Activated CD4-positive, alpha-beta T cell treated with anti-CD3 and anti-CD28 coated beads, Interleukin-2, Interleukin-6, amounts not matched to agents 100 ng/mL and 50 ng/mL, durations not matched to agents 16 hours and 8 hours (primary cell): ENCODE measurements at places on chromosomes 5 and 9.

GRCh38 chr5:142095035-142095434 lies 13.5 kb upstream of the NDFIP1 start:
- peak; percentile 57 for DNase-seq

DNA sequence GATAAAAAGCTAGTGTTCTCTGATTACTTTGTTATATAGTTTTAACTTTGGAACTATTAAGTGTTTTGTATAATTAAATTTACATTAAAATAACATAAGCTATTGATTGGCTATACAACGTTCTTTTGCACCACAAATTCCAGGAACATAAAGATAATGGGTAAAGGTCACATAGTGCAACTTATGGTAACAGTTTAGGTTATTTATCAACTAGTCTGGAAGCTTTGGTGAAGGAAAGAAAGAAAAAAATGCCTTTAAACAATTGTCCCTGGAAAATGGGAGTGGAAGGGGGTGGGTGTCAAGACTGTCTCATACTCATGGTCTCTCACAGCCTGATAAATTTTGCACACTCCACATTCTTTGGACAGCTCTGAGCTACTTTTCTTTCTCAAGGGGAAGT lies 17.1 kb upstream of the SPARC start:
- no peak for DNase-seq

DNA sequence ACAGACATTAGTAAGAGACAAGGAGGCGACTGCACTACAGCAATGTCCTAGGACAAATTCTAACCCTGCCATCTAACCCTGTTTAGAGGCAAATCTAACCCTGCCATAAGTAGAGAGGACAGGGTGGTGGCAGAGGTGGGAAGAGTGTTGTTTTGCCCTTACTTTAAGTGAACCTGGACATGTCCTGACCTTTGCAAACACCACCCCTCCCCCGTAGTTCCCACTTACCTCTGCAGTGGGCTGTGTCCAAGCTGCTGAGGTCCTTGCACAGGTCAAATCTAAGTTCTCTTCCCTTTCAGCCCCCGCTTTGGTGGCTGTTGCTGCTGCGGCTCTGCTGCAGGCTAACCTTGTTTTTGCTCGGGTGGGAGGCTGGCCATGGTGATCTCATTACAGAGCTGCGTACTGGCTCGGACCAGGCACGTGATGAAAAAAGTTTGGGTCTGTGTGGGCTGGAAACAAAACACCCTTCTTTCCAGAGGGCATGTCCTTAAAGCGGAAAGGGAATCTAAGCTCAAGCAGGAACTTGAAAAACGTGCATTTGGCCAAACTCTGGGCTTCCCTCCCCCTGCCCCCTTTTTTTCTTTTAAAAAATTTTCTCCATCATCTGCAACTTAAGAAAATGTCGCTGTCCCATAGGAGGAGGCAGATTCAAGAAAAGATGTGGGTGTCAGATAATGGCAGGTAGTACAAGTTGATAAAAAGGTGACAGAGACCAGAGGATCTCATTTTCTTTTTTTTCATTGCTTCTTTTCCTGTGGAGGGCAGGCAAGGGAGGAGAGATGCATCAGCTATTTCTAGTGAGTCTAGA lies at the start of gene FAXDC2:
TSS of gene FAXDC2 (minus strand) at position 349 of the 808 bp plus-strand sequence. CDS start 12,425 bp downstream, outside the sequence.
- DNase-seq, result no peak

DNA sequence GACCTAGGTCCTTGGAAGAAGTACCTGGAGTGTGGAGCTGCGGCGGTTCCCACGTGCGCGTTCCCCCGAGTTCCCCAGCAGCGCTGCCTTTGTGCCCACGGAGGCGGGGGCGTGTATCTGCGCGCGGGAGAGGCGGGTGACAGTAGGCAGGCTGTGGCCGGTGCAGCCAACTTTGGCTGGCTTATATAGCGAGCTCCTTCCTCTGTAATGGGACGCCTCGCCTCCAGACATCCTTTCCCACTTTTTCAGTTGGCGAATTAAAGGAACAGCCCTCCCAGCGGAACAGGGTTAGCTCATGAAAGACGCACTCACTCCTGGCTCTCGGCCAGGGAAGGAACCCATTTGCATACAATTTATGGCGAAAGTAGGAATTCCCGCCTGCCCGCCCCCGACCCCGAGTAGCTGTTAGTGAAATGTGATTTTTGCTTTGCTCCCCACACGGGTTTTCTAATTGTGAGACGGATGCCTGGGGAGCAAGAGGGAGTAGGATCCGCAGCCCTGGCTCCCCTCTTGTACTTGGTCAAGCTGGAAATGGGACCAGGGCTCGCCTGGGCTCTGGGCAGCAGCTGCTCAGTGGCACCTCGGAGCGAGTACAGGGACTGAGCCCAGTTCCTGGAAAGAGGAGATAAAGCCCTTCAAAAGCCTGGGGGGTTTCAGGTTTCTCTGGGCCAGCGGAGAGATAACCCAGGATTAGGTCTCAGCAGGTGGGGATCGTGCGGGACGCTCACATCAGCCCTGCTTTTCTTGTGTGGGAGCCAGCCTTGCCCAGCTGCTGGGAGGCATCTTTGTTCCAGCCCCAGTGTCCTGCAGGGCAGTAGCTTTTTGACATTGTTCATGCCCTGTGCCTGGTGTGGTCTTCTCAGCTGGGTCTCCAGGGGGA lies at the start of gene TNC:
TSS of gene TNC (minus strand) at position 159 of the 880 bp plus-strand sequence. CDS start 27,139 bp downstream, outside the sequence.
- DNase-seq, result no peak

- DNase-seq, result no peak
These were observed 96.1 kb downstream of the PDE8B start for GRCh38 chr5:77306531-77306930.

DNA sequence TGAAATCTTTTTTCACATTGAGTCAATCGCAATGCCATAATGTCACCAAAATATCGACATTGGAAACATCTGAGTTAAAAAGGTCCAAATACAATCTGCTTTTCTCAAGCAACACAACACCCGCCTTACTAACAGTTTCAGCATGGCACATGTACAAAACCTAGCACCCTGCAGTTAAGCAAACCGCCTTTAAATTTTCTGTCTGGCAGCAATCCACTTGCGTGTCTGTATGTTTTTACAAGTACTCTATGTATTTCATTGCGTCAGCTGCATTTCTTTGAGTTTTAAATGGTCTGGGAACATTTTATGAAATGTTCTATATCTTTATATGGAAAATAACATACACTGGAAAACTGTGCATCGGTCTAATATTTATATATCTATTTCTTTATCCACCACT lies 134.6 kb downstream of the DENND1A start:
- no peak for DNase-seq

GRCh38 chr5:93929131-93929530 lies 187.7 kb upstream of the POU5F2 start:
- DNase-seq, result no peak

GRCh38 chr9:114869845-114870244 lies 60.5 kb downstream of the TNFSF8 start:
- no peak for DNase-seq

GRCh38 chr9:75893106-75893505 lies 2.6 kb downstream of the PCSK5 start:
- no peak for DNase-seq

- DNase-seq, result no peak
These were observed 75.4 kb upstream of the SELENOP start for GRCh38 chr5:42887097-42887496.

DNA sequence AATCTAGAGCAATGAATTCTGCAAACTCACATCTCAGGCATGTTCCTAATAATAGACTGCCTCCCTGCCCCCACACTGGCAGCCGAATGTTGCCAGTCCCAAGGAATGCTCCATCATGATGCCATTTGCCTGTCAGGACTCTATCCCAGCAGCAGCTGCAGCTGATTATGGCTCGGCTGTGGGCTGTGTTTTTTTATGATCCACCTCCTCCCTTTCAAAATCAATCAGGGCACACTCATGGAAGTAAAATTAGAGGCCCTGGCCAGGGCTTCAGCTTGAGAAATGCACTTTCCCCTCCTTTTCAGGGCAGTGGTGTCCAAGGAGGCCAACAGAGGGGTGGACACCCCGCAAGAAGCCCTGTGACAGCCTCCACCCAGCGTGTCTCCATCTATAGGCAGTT lies 176.7 kb upstream of the S1PR3 start:
- no peak for DNase-seq

GRCh38 chr5:143682929-143683386 lies 129.0 kb upstream of the HMHB1 start:
- no peak for DNase-seq

GRCh38 chr5:52947851-52948250 lies 41.3 kb upstream of the ITGA2 start:
- no peak for DNase-seq

DNA sequence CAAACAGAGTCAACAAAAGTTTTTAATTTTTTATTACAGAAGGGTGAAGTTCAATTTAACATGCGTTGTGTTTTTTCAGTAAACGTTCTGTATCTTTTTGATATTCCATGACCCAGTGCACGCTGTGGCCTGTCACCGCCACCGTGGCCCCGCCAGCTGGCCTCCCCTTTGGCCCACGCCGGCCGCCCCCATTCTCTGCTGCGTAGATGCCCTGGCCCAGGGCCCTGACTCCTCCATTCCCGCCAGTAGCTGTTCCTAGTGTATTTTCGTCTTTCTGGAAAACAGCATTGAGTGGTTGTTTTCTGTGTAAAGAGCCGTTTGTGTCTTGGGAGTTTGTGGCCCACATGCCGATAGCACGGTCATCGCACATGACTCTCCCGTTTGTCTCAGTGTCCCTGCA lies 6.1 kb downstream of the RNU6ATAC start:
- no peak for DNase-seq

GRCh38 chr5:79694652-79695051 lies 5.0 kb downstream of the CMYA5 start:
- DNase-seq, result no peak

GRCh38 chr5:150057996-150058395 lies 28.4 kb downstream of the CSF1R start:
- no peak for DNase-seq

DNA sequence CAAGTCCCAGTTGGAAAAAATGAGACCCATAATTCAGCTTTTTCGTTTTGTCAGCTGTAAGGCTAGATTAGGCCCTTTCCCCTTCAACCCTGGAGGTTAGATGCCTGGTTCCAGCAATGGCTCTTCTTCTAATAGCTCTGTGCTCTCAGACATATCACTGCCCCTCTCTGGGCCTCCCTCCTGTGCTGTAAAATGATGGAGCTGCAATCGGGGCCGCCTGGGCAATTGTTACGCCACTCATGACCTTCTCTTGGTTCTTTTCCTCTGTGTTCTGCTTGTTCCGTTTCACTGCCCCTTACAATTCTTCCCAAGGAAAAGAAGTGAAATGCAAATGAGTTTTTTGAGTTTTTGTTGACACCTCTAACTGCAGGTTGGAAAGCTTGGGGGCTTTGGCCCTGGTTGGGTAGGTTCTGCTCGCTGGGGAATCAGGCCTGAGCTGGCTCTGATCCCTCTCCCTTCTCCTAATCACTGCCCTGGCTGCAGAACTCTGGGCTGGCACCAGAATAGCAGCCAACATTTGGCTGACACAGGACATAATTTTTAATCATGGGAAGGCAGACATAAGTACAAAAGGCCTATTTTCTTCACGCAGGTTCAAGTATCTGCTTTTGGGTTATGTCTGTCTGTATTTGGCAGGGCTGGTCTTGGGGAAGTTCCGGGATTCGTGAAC lies 110.9 kb downstream of the FOXD1 start:
- DNase-seq, result no peak

GRCh38 chr5:5941486-5941885 lies 436.9 kb downstream of the MED10 start:
- no peak for DNase-seq

DNA sequence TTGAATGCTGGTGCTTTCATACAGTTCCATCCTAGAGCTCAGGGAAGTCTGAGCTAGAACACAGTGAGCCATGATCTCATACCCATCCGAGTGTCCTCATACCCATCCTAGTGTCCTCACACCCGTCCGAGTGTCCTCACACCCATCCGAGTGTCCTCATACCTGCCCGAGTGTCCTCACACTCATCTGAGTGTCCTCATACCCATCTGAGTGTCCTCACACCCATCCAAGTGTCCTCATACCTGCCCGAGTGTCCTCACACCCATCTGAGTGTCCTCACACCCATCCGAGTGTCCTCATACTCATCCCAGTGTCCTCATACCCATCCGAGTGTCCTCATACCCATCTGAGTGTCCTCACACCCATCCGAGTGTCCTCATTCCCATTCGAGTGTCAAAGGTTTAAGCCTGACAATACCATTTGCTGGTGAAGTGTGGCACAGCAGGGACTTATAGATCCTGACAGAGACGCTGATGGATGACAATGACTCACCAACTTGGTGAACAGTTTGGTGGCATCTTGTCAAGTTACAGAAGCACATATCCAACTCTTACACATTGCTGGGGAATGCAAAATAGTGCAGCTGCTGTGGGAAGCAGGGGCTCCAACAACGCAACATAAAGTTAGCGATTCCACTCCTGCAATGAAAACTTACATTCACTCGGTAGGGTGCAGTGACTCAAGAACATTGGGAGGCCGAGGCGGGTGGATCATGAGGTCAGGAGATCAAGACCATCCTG lies 77.0 kb upstream of the COL5A1 start:
- no peak for DNase-seq

DNA sequence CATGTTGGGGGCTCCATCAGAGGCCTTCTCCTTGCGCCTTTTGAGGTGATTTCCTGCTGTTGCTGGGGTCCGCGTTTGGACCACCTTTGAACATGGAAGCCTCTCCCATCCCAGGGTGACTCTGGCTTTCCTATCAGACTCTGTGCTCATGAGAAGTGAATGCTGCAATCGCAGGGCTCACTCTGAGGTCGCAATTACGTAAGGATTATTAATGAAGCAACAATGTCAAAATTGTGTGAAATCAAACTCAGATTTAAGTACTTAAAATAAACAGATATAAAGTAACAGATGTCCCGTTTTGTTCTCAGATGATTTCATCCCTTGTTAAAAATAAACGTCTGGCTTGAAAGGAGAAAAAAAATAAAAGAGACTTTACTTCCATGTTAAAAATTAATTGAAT lies 634.2 kb downstream of the BNC2 start:
- no peak for DNase-seq

- no peak for DNase-seq
These were observed 170.7 kb downstream of the RANBP17 start for GRCh38 chr5:171032435-171032973.

GRCh38 chr5:135213027-135213386 lies 179.0 kb upstream of the PITX1 start:
- no peak for DNase-seq

GRCh38 chr5:65862384-65862783 lies 64.0 kb upstream of the ERBIN start:
- no peak for DNase-seq

DNA sequence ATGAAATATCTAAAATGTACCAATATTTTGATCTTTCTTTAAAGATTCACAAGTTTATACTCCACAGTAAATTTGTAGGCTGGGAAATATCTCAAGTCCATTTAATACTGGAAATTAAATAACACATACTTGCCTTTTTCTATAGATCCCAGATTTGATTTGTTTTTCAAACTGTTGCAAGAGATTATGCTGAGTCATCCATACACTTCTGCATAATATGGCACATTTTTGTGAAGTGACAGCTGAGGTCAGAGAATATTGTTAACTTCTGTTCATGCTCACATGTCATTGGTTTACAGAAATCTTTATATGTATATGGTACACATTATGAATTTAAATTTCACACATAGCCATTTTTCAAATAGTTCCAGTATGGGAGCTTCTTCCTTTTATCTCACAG lies 1066.3 kb upstream of the NUDT12 start:
- no peak for DNase-seq

- no peak for DNase-seq
These were observed 42.9 kb upstream of the ALDOB start for GRCh38 chr9:101478444-101478843.

GRCh38 chr5:126124706-126125345 lies 298.4 kb upstream of the GRAMD2B start:
- no peak for DNase-seq
